ENCODE measurements at places on chromosomes 5 and 9.

- DNase-seq, result no peak
These were observed 302.2 kb downstream of the ZNF608 start for GRCh38 chr5:124444147-124444775.

DNA sequence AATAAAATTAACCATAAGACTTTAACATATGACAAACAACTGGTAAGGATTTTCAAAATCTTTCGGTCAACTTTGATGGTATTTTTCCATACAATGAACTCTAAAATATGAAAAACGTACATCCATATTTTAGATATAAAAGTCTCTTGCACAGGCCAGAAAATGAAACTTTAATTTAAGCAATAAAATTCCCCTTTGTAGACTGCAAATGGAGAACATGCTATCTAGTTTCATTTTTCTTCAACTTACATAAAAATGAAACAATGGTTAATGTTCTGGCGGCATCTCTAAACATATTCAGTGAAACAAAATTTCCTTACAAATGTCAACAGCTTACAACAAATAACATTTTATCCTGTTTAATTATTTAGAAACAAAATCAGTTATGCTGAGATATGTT lies 84.0 kb downstream of the USP20 start:
- DNase-seq, result no peak

DNA sequence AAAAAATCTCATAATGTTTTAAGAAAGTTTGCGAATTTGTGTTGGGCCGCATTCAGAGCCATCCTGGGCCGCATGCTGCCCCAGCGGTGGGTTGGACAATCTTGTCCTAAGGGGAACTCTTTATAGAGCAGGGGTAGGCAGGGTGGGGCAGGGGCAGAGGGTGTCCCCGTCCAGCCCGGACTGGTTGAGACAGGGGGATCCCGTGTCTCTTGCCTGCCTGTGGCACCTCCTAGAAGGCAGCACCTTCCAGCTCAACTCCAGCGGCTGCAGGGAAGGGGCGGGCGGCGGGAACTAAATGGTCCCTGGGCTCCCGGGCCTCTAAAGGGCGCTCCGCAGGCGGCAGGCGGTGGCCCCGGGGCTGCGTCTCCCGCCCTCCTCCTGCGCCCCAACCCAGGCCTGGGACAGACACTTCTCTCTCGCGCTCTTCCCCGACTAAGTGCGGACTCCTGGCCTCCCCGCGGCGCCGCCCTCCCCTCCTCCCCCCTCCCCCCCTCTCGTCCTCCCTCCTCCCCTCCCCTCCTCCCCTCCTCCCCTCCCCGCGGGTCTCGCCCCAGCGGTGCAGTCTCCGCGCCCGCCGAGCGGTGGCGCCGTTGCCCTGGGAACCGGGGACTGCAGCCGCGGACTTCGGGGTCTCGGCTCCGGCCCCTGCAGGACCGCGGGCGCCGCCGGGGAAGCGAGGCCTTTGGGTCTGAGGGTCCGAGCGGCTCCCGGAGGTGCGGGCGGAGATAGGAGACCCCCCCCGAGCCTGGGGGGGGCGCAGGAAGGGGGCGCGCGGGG lies 132.6 kb downstream of the MRPL36 start:
- peak; percentile 38 for DNase-seq

- no peak for DNase-seq
These were observed 63.3 kb downstream of the TMEM38B start for GRCh38 chr9:105757496-105758251.

DNA sequence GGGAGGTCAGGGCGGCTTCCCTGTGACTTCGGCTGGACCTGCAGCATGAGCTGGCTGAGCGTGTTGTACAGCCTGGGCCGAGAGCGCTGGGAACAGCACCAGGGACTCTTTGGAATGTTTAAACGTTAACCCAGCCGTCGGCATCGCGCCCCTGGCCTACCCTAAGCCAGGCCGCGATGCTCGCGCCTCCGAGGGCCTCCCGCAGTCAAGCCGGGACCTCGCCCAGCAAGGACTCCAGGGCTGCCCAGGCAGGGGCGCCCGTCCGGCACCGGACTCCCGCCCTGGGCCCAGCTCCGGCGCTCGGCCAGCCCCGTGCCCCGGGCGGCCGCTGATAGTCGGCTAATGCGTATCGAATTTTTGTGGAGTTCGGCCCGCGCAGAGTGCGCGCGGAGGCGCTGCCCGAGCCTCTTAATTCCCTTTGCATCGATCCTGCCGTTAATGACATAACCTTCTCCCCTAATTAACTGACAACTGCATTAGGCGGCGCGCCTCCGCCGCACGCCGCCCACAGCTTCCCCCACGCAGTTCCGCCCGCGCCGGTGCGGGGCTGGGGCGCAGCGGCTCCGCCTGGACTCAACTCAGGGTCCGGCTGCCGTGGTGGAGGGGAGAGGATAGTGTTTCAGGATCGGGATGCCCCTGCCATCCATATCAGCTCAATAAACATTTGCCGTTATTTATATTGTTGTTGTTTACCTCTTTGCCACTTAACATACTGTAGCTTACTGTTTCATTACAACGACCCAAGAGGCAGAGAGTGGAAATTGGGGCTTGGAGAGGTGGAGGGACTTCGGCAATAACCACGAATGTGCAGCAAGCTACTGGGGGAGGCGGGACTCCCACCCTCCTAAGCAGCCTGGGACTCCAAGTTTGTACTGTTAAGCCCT lies 28.8 kb upstream of the CDC23 start:
- DNase-seq, result no peak

GRCh38 chr5:178589180-178590140 lies 733 bp downstream of the COL23A1 start:
- DNase-seq, result no peak

DNA sequence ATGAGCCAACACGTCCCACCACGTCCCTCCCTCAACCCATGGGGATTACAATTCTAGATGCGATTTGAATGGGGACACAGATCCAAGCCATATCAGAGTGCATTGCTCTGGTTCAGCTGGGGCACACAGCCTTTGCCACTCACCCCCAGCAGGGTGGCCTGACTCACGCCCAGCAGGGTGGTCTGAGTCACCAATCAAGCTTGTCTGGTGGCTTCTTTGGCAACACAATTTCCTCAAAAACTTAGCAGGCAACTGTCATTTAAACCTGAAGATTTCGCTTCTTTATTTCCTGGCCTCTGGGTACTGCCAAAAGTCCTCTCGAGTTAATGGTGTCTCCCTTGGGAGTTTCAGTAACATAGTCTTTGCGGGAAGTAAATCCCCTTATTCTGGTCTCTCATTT lies 16.3 kb upstream of the SEMA5A start:
- DNase-seq, result no peak

- no peak for DNase-seq
These were observed 29.6 kb upstream of the GRXCR2 start for GRCh38 chr5:145902421-145902820.

- no peak for DNase-seq
These were observed 40.3 kb upstream of the KIF2A start for GRCh38 chr5:62265648-62266112.

DNA sequence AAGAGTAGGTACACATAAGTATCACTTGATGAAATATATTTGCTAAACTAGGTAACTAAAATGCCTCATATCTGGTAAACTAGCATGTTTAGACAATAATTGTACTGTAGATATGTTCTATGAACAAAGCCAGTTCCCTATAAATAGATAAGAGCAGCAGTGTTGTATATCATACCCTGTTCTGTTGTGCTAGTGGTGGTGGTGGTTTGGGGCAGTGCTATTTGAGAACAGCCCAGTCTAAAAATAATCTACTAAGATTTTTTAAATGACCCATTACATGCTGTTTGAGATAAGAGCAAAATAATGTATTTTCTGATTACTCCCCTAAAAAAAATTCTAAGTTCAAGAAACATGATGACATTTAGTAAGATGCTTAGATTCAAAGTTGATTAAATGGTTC lies 829.2 kb upstream of the DMAC1 start:
- no peak for DNase-seq
